Spinal cord (tissue), 10 donors: ENCODE measurements at places on chromosomes 11 and 22. TPM values are rescaled to one million over a fixed set of nuclear protein-coding genes. Genes with fewer than 3 reads are reported as not detected.

The SERPING1 gene
- 131 TPM for total RNA-seq

The OSM gene
- total RNA-seq, result 1.9 TPM

The CHADL gene
- total RNA-seq, result 38.2 TPM

The HBG1 gene
- total RNA-seq, result 286 TPM

The LAYN gene
- 16.4 TPM for total RNA-seq

The CCDC34 gene
- 9.0 TPM for total RNA-seq

The CDC42BPG gene
- total RNA-seq, result 2.0 TPM

The AGBL2 gene
- 1.5 TPM for total RNA-seq

The KDELR3 gene
- total RNA-seq, result 24.6 TPM

The MFRP gene
- 3.9 TPM for total RNA-seq

The SPI1 gene
- 8.6 TPM for total RNA-seq

The DDI1 gene
- not detected for total RNA-seq

The SLC22A12 gene
- not detected for total RNA-seq

The SNX32 gene
- 4.0 TPM for total RNA-seq

The SPA17 gene
- total RNA-seq, result 29.6 TPM

The PAK1 gene
- total RNA-seq, result 36.0 TPM

The USP47 gene
- total RNA-seq, result 119 TPM

The BIK gene
- total RNA-seq, result 0.50 TPM

The CHRNA10 gene
- 0.40 TPM for total RNA-seq

The PTGDR2 gene
- 1.9 TPM for total RNA-seq

The APOL6 gene
- total RNA-seq, result 10.1 TPM

The OR2AG2 gene
- 0.28 TPM for total RNA-seq

The MS4A4E gene
- 0.50 TPM for total RNA-seq

The PATE2 gene
- 0.61 TPM for total RNA-seq

The OR4P4 gene
- not detected for total RNA-seq

The KIRREL3 gene
- total RNA-seq, result 18.7 TPM

The EXT2 gene
- 96.2 TPM for total RNA-seq

The TSPAN32 gene
- total RNA-seq, result 2.5 TPM

The SH3BP1 gene
- total RNA-seq, result 3.6 TPM

The CHID1 gene
- total RNA-seq, result 36.1 TPM

The WBP2NL gene
- 2.4 TPM for total RNA-seq

The KCNK7 gene
- total RNA-seq, result 0.44 TPM

The CECR2 gene
- total RNA-seq, result 5.1 TPM
